ENCODE measurements at places on chromosomes 12 and 14.

DNA sequence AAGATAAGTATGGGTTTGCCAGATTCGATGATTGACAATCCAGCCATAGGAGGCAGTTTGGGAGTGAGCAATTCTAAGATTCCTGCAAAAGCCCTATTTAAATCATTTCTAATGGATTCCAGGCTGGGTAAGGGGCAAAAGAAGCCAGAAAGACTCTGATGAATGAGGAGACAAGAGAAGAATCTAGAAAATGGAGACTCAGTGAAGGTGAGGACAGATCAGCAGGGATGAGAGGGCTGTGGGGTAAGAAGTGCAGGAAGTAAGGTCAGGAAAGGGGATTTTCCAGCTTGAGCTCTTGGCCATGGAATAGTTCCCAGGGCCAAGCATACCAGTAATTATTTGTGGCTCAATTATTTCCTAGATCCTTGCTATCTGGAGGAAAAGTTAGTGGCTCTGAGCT is 87.3 kb downstream of the TMX1 start:
- DNase-seq, result no peak

DNA sequence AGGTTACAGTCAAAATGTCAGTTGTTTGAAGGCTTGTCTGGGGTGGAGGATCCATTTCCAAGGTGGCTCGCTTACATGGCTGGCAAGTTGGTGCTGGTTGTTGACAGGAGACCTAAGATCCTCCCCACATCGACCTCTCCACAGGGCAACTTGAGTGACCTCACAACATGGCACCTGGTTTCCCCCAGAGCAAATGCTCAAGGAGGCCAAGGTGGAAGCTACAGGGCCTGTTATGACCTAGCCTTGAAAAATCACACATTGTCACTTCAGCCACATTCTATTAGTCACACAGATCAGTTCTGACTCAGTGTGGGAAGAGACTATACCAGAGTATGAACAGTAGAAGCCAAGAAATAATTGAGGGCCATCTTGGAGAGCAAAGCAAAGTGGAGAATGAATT is 11.3 kb upstream of the GNG2 start:
- DNase-seq, result no peak

- no peak for DNase-seq
These were observed 69.3 kb downstream of the ETV6 start for GRCh38 chr12:11718768-11719253.

GRCh38 chr14:25122211-25122610 is 72.3 kb upstream of the STXBP6 start:
- DNase-seq, result no peak

DNA sequence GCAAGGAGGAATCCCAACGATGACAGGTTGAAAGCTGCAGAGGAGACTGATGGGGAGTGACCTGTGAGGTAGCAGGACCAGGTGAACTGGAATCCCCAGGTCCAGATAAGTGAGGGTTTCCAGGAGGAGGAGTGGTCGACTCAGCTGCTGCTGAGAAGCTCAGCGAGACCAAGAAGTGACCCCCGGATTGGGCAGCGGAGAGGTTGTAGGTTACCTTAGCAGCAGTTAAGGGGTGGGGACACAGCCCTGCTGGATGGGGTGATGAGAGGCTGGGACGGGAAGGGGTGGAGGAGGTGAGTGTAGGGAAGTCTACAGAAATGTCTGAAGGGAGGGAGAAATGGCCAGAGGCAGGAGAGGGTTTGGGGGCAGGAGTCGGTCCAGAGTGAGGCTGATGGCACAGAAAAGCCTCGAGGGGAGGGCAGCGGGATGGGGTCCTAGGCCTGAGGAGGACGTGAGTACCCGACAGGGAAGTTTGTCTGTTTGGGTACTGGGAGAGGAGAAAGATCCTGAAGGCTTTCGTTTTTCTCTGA is 2.6 kb upstream of the RCOR1 start:
- no peak for DNase-seq

- no peak for DNase-seq
These were observed 107.5 kb downstream of the KITLG start for GRCh38 chr12:88472775-88473174.

- no peak for DNase-seq
These were observed 99.2 kb downstream of the PPM1A start for GRCh38 chr14:60348211-60348610.

GRCh38 chr14:72863216-72864006 is 30.5 kb downstream of the DPF3 start:
- DNase-seq, result no peak

DNA sequence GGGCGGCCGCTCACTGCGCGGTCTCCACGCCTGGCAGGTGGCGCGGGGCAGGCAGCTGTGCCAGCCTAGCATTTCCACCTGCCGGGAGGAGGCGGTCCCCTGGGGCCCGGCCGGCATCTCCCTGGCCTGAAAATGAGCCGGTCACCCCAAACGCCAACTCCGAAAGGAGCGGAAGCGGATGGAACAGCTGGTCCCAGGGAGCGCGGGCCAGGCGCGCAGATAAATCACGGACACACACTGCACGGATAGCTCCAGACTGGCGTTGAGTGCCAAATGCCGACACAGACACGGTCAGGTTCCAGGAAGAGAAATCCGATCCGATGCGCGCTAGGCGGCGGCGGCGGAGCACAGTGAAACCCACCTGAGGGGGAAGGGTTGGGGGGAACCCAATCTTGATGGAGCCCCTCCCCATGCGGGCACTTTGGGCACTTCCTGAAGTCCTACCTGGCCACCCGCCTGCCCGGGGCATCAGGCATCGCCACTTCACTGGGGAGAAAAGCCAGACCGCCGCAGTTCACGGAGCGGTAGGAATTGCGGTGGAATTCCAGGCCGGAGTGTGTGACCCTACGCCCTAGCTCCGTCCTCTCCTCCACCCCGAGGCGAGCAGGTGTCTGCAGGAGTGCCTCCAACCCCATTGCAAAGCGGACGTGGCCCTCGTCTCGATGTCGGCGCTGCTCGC is 624 bp upstream of the PLEKHD1 start:
- DNase-seq, result no peak

GRCh38 chr14:31947076-31947475 is 130.0 kb upstream of the ARHGAP5 start:
- DNase-seq, result no peak

DNA sequence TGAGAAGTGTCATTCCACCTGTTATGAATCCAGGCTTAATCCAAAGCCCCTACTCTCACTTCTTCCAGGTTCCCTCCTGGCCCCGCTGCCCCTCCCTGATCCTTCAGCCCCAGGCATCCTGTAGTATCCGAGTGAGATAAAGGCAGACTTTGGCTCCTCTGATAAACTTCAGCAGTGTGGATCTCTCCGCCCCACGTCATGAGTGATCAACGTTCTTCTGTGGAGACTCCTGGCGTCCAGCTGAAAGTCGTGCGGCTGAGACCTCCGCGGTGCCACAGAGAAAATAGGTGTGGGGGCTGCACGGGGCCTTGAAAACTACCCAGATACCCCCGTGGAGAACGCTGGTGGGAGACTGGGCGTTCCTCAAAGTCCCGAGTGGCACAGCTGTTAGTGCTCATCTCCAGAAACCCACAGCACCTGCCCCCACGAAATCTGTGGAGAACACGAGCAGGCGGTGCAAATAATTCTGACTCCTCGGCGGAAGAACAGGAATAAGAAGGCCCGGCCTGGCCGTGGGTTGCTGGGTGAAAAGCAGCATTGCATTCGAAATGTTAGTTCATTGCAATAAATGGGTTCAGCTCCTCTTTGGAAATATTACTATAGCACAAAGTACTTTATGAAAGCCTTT is 180.0 kb upstream of the RGS6 start:
- no peak for DNase-seq

DNA sequence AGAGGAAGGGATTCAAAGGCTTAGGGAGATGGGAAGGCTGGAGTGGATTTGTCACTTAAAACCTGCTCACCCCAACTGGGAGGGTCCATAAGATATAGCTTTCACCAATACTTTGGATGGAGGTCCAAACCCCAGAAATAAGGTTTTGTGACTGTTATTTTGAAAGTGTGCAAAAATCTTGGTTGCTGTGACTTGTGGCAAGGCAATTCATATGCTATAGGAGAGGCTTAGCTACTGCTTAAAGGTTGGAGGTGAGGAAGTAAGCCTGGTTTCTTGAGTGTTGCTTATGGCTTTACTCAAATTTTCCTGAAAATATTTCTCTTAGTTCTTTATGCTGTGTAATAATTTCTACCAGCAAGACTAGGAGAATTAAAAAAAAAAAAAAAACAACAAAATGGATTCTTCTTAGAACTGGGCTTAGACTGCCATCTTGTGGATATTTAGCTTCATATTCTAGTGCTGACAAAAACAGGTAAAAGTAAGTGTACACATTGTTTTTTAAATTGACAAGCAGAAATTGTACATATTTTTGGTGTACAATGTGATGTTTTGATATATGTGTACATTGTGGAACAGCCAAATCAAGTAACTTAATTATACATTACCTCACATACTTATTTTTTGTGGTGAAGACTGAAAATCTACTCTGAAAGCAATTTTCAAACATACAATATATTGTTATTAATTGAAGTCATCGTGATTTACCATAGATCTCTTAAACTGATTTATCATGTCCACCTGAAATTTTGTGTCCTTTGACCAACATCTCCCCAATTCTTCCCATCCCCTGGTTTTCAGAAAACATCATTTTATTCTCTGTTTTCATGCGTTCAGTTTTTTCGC is 23.0 kb downstream of the PDE6H start:
- peak; percentile 47 for DNase-seq
